ENCODE measurements at places on chromosomes 16 and 17.

DNA sequence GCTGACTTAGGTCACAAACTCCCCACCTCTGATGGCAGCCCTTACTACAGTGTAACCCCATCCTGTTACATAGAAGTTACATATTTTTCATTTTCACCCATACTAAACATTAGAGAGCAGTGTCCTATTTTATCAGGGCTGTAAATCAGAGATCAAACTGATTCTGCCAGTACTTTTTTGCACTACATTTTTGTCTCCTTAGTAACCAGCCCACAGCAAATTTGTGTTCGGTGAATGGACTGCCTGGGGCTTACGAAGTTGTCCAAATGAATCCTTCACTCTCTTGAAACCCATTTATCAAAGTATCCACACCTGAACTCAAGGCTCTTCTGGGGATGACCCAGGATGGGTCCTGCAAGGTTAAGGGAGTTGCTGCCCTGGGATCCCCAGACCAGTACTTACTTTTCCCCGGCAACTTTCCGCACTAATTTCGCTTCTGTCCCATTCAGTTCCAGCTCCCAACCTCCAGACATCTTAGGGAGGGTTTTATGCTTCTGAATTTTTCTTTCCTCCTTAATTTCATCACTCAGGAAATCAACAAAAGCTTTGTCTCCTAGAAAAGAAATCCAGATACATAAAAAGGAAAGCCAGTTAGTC is 1.1 kb downstream of the C1QBP start:
- no peak for DNase-seq

- DNase-seq: no peak
Observed at GRCh38 chr16:77972062-77972392, 50.3 kb upstream of the CLEC3A start.

DNA sequence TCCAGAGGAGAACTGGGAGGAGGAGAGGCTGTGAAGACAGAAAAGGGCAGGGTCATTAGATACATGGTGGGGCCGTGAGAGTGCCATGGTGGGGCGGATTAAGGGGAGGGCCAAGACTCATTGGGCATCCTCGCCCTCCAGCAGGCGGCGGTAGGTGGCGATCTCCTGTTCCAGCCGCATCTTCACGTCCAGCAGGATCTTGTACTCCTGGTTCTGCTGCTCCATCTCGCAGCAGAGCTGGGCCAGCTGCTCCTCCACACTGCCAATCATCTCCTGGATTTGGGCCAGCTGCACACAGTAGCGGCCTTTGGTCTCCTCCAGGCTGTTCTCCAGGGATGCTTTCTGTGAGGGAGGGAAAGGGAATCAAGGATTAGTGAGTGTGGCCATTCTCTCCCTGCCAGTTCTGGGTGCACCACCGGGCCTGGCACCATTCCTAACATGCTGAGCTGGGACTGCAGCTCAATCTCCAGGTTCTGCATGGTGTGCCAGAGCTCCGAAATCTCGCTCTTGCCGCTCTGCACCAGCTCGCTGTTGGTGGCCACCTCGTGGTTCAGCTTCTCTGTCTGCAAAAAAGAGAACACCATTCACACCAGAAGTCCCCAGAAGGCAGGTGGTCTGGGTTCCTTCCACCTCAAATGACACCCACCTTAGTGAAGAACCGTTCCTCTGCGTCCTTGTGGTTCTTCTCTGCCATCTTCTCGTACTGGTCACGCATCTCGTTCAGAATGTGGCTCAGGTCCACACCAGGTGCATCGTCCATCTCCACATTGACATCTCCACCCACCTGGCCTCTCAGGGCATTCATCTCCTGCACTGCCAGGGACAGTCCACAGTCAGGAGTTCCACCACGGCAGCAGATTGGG is 129.0 kb downstream of the CCDC144A start:
- DNase-seq: no peak

DNA sequence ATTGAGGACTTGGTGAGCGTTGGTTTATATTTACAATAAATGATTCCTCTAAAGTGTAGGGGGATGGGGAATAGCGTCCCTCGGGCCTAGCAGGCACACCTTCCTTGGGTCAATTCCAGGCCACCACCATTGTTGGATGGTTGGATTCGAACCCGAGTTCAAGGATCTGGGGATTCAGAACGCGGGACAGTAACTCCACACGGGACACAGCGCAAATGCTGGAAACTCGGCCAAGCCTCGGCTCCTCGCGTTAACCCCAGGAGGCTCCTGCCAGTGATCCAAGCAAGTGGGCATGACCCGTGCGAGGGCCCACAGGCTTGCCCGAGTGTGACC is 613 bp downstream of the B9D1 start:
- no peak for DNase-seq

DNA sequence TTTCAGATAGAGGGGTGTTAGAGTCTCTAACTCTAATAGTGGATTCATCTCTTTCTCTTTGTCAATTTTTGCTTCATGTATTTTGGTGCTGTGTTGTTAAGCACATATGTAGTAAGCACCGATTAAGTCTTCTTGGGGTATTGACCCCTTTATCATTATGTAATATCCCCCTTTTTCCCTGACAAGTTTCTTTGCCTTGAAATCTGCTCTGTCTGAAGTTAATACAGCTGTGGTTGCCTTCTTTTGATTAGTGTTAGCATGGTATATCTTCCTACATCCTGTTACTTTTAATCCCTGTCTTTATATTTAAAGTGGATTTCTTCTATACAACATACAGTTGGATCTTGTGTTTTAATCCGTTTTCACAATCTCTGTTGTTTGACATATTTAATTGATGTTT is 60.6 kb downstream of the BCAS3 start:
- DNase-seq: no peak

DNA sequence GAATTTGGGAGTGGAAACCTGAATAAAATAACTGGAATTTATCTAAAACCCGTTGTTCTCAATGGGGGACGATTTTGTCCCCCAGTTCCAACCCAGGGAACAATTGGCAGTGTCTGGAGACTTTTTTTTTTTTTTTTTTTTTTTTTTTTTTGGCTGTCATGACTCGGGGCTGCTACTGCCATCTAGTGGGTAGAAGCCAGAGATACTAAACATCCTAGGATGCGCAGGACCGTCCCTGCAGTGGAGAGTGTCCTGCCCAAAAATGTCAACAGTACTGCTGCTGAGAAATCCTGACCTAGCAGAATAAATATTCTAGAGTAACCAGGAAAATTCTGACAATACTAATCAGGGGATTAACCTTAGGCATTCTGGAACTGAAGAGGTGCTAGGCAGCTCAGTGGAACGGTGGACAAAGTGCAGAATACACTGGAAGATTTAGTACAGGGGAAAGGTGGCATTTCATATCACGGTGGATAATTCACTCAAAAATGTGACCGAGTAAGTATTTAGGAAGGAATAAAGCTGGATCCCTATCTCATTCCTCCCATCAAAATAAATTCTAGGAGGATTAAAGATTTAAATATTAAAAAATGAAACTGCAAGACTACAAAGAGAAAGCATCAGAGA is 107.6 kb downstream of the SPECC1 start:
- DNase-seq: no peak

GRCh38 chr17:76131051-76131691 is 9.9 kb downstream of the FOXJ1 start:
- no peak for DNase-seq

GRCh38 chr16:88762258-88762870 is 22.7 kb downstream of the PIEZO1 start:
- no peak for DNase-seq

- DNase-seq: no peak
Observed at GRCh38 chr16:85812031-85812807, 12.7 kb downstream of the COX4I1 start.

GRCh38 chr16:87123356-87124001 is 193.7 kb downstream of the C16orf95 start:
- no peak for DNase-seq

DNA sequence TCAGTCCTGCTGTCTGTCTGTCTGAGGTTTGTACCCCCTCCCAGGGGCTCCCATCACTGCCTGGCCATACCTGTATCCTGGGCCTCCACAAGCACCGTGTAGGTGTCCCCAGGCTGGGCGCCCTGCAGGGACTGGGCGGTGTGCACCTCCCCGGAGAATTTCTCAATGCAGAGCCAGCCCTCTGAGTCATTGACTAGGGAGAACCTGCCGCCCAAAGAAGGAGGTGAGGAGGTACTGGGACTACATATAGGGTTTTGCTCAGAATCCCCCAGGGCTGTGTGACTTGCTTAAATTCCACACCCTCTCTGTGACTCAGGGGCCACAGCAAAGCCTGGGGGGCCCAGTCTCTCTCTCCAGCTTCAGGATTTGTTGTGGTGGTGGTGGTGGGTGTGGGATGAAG is 7.6 kb downstream of the CDH16 start:
- DNase-seq: no peak

DNA sequence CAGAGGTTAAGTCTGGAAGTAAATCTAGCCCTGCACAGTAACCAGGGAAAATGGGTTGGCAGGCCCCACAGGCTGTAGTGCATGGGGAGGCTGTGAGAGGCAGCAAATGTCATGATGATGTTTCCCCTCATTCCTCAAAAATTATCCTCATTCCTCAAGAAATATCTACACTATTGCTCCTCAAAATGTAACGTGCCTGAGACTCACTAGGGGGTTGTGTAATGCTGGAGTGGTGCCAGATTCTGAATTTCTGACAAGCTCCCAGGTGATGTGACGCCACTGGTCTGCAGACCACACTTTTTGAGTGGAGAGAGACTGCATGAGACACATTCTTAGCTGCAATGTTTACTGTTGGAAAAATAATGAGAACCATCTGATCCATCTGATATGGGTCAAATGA is 1.2 kb upstream of the MPP3 start:
- no peak for DNase-seq

- DNase-seq: no peak
Observed at GRCh38 chr17:80129006-80129565, 17.8 kb downstream of the EIF4A3 start.

- no peak for DNase-seq
Observed at GRCh38 chr16:54096607-54097006, 190.0 kb downstream of the IRX3 start.

GRCh38 chr16:49486400-49486799 is 112.8 kb downstream of the C16orf78 start:
- DNase-seq: no peak

GRCh38 chr16:15899538-15900100 is 11.2 kb upstream of the CEP20 start:
- DNase-seq: no peak

- DNase-seq: no peak
Observed at GRCh38 chr16:85829171-85829719, 29.8 kb downstream of the COX4I1 start.

DNA sequence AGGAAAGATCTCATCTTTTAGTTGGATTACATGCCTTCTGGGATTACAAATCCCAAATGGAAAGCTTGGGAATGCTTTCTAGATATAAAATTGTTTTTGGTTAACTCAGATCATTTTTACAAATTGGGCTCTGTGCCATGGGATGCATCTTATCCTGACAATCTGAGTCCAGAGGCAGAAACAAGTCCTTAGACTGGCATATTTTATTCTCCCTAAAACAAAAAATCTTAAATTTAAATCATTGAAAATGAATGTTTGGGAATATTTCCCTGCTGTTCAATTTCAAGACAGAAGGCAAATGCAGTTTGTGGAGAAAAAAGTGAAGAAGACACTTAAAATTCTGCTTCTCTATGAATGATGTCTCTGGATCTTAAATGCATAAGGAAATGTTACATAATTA is 456.6 kb upstream of the GOT2 start:
- no peak for DNase-seq

DNA sequence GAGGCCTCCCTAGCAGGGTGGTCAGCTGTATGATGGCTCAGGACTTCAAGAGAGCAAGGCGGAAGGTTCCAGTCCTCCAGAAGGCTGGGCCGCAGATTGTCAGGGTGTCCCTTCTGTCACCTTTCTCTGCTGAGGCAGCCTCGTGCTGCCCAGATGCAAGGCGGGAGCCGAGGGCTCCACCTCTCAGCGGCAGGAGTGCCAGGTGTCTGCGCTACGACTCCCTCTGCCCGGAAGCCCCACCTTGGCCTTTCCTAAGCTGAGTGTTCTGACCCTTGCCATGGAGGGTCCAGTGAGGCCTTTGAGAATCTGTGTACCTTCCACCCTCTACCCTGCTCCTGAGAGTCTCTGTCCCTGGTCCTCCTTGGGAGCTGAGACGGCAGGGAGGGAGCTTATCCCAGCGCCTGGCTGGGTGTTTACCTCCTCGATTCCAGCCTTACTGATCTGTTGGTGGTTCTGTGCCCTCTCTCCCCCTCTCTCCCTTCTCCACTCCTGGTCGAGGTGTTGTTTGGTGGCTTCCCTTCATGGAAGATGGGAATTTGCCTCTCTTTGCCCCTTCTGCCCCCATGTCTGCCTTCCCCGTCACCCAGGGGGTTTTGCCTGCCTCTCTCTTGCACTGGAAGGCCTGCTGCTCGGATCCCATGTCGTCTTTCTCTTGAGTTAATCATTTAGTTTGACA is 2.2 kb upstream of the ZNF750 start:
- DNase-seq: no peak

GRCh38 chr17:48003417-48004151 is 32.7 kb downstream of the CDK5RAP3 start:
- no peak for DNase-seq

DNA sequence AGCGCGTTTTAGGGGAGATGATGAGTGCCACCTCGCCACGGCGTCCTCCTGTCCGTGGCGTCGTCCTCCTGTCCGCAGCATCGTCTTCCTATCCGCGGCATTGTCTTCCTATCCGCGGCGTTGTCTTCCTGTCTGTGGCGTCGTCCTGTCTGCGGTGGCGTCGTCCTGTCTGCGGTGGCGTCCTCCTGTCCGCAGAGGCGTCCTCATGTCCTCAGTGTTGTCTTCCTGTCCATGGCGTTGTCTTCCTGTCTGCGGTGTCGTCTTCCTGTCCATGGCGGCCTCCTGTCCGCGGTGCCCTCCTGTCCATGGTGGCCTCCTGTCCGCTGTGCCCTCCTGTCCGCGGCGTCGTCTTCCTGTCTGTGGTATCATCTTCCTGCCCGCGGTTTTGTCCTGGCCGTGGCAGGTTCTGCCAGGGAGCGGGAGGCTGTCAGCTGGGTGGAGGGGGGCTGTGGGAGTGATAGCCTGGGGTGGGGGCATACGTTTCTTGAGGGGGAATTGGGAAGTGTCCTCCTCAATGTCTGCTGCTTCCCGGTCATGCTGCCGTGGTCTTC is 30.9 kb downstream of the TBCD start:
- DNase-seq: no peak

- no peak for DNase-seq
Observed at GRCh38 chr17:2061441-2061958, 6.6 kb downstream of the HIC1 start.

DNA sequence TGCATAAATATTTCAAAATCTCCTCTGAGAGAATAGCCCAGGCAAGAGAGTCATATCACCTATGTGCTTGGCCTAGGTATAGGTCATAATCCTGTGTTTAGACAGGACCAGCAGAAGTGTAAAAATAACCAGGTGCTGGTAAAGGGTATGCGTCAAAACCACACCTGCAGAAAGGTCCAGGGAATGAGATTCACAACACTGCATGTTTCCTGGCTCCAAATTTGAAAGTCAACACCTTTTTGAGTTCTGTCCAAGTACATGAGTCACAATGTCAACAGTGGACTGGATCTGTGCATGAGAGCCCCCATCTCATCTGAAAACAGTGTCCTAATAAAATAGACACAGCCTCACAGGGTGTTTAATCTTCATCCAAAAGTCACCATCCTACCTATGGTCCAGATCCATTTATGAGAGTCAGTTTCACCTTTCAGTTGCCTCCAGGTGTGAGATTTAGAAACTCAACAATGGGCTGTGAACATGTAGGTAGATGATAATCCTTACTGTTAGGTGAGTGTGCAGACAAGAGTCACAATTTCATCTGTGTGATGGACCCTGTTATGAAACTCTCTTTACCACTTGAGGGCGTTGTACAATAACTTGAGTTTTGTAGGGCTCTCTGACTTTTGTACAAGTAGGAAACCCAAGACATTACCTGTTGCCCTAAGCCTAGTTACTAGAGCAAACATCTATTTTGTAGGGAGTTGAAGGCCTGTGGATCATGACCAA is 2100.7 kb downstream of the TP53TG3F start:
- DNase-seq: no peak

GRCh38 chr17:77930780-77931768 is 27.4 kb upstream of the TNRC6C start:
- DNase-seq: no peak

Data from NCI-H1048 (cell line).